ENCODE measurements at places on chromosomes 12 and 14.

DNA sequence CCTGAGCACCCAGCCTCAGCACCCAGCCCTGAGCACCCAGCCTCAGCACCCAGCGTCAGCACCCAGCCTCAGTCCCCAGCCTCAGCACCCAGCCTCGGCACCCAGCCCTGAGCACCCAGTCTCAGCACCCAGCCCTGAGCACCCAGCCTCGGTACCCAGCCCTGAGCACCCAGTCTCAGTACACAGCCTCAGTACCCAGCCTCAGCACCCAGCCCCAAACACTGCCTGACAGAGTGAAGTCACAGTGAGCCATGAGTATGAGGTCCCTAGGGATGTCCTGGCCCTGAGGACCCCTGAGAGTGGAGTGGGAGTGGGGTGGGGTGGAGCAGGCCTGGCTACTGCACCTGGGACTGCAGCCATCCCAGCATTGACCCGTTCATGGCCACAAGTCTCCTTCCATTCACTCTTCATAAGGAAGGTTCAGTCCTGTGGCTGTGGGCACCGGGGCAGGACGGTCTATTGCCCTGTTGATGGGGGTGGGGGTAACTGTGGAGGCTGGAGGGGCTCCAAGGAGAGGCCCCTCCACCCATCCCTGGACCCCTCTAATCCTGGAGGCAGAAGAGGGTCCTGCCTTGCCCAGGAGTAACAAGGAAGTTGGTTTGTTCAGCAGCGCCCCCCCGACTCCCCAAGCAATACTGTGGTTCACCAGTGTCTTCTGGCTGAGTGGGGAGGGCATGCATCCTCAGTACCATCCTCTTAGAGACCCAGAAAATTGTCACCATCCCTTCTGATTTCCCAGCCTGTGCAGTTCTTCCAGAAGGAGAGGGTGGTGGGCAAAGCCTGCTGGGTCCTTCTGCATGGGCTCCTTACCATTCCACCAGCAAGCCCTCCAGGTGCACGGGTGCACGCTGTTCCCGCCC lies 140.5 kb downstream of the ADGRD1 start:
- DNase-seq: no peak

- no peak for DNase-seq
These were observed 6.8 kb upstream of the SYNE3 start for GRCh38 chr14:95523051-95523814.

GRCh38 chr12:90945070-90945649 lies 9.8 kb downstream of the CCER1 start:
- no peak for DNase-seq

- DNase-seq: no peak
These were observed 3.9 kb upstream of the RARG start for GRCh38 chr12:53235742-53236442.

DNA sequence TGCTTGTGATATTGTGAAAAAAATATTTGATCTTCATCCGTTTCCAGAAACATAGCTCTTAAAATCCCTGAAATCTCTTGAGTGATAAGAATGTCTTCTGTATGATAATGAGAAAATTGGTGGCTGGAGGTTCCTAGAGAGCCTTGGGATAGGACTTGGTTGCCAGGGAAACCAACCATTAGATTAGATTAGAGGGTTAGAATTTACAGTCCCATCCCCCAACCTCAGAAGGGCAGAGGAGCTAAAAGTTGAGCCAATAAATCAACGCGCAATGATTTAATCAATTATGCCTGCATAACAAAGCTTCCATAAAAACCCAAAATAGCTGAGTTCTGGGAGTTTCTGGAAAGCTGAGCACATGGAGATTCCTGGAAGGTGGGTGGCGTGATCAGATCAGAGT lies 10.6 kb downstream of the SEL1L start:
- DNase-seq: no peak

GRCh38 chr14:36524874-36525745 lies 5.1 kb upstream of the NKX2-1 start:
- DNase-seq: no peak

- no peak for DNase-seq
These were observed 2.9 kb downstream of the SLC15A4 start for GRCh38 chr12:128820723-128821432.

DNA sequence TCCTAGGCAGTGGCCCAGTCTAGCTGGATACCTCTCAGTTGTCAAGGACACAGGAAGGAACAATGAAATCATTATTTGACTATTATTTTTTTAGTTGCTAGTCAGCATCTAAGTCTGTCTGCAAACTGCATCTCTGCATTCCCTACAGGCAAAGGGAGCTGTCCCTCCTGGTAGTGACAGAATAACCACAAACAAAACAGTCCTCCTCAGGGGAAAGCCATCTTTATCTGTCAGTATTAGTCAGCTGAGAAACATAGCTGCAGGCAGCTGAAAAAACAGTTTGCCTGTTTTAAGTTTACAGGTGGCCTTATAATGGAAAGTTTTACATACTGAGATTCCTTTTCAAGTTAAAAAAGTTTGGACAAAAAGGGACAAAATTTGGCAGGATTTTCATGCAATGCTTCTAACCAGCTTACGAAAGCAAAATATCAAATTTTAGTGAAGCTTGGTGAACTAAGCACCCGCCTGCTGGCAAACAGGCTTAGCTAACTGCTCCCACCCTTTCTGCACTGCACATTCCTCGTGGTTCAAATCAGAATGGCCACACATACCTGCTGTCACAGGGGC lies 29.5 kb downstream of the SLC25A21 start:
- no peak for DNase-seq

GRCh38 chr12:128976120-128976738 lies 123.0 kb downstream of the GLT1D1 start:
- DNase-seq: no peak

- DNase-seq: peak; percentile 88
These were observed at the start of gene FBLN5 for GRCh38 chr14:91947475-91948184. FBLN5 (minus strand) TSS chr14:91947694; CDS start chr14:91947229, 465 bp downstream.

- DNase-seq: no peak
These were observed 4.6 kb upstream of the POU6F1 start for GRCh38 chr12:51222461-51222860.

GRCh38 chr12:105334582-105334981 lies 4.1 kb downstream of the C12orf75 start:
- no peak for DNase-seq

DNA sequence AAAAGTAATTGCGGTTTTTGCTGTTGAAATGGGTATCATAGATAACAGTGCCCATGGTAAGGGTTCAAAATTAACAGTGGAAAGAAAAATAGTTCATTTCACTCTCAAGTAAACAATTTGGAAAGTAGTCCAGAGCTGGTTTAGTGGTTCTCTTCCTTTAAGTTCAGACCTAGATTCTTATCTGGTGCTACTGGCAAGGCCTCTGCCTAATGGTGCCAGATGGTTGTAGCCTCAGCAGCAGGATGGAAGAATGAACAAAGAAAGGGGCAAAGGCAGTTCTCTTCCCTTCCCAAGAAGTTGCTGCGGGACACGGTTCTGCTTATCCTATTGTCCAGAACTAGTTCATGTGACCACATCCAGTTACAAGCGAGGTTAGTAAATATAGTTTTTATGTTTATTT lies 10.5 kb downstream of the ARG2 start:
- DNase-seq: no peak

GRCh38 chr12:16553457-16553856 lies 52.5 kb downstream of the LMO3 start:
- no peak for DNase-seq

GRCh38 chr14:96080571-96080970 lies 41.4 kb downstream of the C14orf132 start:
- DNase-seq: no peak

DNA sequence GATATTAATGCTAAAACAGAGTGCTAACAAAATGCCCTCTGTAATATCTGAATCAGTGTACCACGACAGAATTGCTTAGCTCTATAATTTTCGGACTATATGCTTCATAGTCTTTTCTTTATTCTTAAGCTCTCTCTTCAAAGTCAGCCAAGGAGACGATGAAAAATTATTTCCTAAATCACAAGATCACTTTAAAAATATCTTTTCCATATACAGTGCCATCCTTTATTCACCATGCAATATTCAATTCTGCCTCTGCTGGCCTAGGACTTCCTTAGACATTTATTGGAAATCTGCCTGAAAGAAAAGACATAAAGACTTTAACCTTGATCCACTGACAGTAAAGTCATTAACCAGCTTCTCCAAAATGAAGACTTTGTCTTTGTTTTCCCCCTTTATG lies 238.9 kb upstream of the BTG1 start:
- no peak for DNase-seq

DNA sequence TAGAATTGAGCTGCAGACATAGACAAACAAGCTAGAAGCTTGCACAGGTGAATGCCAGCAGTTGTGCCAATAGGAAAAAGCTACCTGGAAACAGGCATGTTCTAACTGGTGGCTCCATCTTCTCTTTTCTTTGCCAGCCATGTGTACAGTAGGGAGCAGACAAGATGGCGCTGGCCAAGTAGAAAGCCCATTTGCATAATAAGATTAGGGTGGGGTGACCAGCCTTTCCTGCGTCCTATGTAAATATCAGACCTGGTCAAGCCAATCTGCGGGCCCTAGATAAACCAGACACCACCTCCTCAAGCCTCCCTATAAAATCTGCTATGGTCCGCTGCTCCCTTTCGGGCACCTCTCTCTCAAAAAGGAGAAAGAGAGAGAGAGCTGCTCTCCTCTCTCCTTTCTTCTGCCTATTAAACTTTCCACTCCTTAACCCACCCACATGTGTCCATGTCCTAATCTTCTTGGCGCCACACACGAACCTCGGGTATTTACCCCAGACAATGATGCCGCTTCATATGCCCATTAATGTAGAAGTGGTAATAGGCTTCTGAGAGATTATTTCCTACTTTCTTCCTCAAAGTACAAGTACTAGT lies 201.0 kb downstream of the SLC25A21 start:
- no peak for DNase-seq

DNA sequence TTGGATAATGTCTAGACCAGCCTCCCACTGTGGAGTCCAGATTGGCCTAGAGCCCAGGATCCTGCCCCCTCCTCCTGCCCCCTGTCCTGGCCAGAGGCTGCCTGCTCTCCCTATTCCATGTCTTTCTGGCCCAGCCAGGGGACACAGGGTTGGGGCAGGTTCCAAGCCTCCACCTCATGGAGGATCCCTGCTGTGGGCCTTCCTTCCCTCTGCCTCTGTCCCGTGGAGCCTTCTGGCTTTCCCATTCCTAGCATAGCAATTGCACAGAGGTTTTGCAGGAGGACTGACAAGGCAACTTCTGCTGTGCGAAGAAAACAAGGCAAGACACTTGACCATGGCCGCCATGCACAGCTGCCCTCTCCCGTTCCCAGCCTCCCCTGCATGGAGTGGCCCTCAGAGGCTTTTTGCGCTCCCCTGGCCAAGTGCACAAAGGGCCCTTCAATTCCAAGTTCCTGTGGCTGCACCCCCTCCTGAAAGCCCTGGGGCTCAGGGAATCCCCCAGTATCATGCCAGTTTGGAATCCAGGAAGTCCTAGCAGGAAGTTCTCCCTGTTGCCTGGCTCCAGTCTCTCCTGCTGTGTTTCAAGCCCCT lies 42.1 kb downstream of the KRT80 start:
- no peak for DNase-seq

DNA sequence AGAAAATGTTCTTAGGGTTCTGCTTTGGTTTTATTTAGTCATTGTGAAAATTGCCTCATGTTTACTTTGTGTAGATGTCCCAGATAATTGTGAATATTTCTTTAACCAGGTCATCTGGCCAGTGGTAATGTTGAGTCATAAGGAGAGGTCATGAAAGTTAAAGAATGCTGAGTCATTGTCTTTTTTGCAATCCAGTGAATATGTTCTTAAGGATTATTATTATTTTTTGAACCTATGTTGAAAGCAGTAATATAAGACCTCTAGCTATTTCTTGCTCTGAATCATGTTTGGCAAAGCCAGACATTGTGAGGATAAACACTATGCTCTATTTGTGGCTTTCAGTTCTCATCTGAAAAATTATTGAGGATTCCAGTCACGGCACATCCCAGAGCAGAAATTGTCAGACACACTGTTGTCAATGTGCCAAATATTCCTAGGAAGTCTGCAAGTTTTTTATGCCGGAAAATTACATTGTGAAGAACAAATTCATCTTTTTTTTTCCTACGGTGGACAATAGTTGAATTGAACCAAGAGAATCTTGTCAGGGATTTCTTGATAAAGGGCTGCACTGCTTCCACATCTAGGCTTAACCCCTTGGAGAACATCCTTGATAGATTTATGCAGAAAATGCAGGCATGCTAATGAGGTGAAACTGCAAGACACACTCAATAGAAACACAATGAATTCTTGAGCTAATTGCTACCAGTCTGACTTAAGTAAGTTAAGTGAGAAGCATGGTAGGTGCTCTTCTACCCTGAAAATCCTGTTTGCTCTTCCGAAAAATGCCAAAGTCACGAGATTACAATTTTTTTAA lies 369.6 kb downstream of the ATP23 start:
- peak; percentile 98 for DNase-seq

GRCh38 chr12:66354291-66354690 lies 52.0 kb downstream of the HELB start:
- no peak for DNase-seq

- DNase-seq: no peak
These were observed 10.4 kb downstream of the OSBPL8 start for GRCh38 chr12:76549131-76549530.

DNA sequence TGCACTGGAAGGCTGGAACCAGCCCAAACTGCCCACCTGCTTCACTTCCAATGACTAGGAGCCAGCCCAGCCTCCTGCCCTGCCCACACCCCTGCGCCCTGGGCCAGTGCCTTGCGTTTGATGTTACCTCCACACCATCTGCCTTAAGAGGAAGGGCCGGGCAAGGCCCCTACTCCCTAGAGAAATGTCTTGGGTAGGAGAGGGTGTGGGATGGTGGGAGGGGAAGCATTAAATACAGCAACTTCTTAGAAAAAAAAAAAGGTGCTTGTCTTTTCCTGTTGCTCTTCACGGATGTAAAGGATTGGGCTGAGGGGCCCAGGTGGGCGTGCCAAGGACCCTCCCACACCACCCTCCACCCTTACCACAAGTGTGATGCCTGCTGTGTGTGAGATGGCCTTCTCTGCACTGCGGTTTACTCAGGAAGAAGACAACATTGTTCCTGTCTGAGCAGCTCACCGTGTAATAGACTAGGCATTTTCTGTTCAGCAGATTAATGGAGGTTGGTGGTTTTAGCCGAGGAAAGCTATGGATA lies 99.9 kb downstream of the NINJ2 start:
- no peak for DNase-seq

GRCh38 chr12:49342914-49343731 lies 3.6 kb upstream of the DNAJC22 start:
- no peak for DNase-seq

- DNase-seq: peak; percentile 38
These were observed 139.1 kb downstream of the SPTSSA start for GRCh38 chr14:34322940-34323418.

GRCh38 chr12:27709932-27710591 lies 570 bp upstream of the MRPS35 start:
- peak; percentile 34 for DNase-seq

GRCh38 chr14:50610465-50610864 lies 50.5 kb downstream of the ATL1 start:
- no peak for DNase-seq

DNA sequence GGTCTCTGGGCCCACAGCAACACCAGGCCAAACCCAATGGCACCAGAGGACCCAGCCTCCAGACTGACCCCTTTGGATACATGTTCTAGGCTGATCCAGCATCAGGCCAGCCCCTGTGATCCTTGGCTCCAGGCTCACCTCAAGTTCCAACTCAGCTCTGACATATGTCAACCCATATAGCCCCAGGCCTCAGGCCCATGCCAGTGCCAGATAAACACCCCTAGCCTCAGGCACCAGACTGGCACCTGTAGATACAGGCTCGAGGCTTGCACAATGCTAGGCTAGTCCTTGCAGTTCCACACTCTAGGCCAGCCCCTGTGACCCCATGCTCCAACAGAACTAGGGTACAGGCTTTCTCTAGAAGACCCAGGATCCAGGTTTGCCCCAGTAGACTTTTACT lies 287.5 kb downstream of the KCNC2 start:
- DNase-seq: no peak

- no peak for DNase-seq
These were observed at the start of gene ST8SIA1 for GRCh38 chr12:22334410-22335100. ST8SIA1 (minus strand) TSS chr12:22334707; CDS start chr12:22334232, 475 bp downstream.
